Activated T-helper 1 cell treated with anti-CD3 and anti-CD28 coated beads, Interleukin-2, amount 50 U/mL, for 16 hours (primary cell): ENCODE measurements at places on chromosomes 2 and 18.

DNA sequence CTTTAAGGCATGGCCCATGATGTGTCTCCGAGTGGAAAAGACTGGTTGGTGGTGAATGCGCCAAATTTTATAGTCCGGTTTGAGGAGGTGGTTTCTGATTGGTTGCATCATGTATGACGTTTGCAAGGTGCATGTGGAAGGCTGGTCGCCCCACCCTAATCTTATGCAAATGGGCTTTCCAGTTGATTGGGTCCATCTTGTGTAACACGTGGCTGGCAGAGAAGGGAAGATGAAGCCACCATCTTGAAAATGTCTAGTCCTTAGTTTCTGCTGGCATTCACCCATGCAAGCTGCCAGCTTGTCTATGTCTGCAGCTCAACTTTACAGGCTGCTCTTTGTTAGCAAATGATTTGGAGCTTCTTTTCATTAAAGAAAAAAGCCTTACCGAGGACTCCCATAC lies 132.2 kb downstream of the PIK3C3 start:
- DNase-seq = no peak

GRCh38 chr2:43110442-43110871 lies 115.9 kb downstream of the ZFP36L2 start:
- DNase-seq = no peak

DNA sequence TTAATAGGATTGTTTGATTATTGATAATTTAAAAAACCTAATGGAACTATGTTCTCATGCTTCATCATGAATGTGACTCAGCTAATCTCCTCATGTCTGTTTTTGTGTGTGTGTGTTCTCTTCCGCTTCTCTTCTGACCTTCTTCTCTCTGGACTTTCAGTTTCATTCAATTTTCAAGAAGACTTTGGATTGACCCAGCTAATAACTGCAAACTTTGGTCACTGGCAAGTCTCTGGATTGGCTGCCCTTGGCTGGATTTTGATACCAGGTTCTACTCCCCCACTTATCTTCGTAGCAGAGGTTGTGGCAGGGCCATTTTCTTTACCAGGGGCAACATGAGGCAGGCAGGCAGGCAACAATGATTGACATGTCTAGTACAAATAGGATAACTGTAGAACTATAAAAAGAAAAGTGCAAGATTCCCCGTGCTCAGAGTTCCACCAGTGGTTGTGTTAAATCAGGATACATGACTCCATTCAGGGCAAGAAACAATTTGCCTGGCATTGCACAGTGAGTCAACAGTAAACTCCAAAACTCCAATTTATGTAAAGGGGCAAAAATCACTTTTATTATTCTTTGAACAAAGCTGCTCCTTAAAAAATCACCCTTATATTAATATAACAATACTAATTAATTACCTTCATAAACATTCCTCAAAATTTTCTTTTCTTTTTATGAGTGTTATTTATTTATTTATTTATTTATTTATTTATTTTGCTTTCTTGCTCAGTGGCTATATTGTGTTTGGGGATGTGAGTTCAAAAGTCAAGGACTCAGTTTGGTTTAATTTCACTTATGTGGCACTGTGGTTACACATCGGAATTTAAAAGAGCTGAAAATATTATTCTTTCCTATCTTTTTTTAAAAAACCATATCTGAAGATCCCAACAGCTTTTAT lies 167.6 kb downstream of the RND3 start:
- DNase-seq = no peak

DNA sequence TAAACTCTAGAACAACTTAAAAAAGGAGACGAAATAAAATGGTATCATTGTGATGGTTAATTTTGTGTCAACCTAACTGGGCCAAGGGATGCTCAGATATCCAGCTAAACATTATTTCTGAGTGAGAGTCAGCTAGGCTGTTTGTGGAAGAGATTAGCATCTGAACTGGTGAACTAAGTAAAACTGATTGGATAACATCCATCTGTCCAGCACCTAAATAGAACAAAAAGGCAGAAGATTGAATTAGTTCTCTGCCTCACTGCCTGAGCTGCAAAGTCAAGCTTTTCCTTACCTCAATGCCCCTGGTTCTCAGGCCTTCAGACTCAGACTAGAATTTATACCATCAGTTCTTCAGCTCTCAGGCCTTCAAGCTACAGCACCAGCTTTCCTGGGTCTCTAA lies 30.0 kb downstream of the PPP3R1 start:
- DNase-seq = no peak

- no peak for DNase-seq
These were observed 809.2 kb downstream of the CNTNAP5 start for GRCh38 chr2:124834331-124834730.

GRCh38 chr18:42229211-42230210 lies 274.5 kb downstream of the PIK3C3 start:
- no peak for DNase-seq

GRCh38 chr2:529852-530251 lies 147.4 kb downstream of the TMEM18 start:
- no peak for DNase-seq

GRCh38 chr18:5895299-5895875 lies at the start of gene TMEM200C:
Gene TMEM200C (minus strand): TSS chr18:5895522. CDS start chr18:5892063, 3,459 bp downstream.
- no peak for DNase-seq

DNA sequence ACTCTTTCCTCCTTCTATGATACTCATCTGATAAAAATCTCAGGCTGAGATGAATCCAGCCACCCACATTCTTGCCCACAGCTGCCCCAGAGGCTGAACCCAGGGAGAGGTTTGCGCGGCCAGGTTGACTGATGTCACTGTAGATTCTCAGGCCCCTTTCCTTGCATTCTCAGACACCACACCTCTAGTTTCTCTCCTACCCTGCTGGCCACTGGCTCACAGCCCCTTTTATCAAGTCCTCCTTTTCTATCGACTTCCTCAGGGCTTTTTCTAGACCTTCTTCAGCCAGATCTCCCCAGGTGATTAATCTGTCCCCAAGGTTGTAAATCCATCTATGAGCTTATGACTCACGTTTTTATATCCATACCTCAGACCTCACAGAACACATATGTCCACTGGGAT lies 99.8 kb downstream of the TACR1 start:
- DNase-seq = no peak

DNA sequence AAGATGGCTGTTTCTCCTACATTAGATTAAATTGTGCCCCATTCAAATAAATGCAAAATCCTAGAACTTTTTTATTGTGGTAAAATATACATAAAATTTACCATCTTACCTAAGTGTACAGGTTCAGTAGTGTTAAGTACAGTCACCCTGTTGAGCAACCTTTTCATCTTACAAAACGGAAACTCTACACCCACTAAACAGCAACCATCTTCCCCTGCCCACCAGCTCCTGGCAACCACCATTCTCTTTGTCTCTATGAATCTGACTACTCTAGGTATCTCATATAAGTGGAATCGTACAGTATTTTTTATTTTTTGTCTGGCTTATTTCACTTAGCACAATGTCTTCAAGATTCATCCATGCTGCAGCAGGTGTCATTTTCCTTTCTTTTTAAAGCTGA lies 53.0 kb downstream of the ASXL2 start:
- DNase-seq = no peak

DNA sequence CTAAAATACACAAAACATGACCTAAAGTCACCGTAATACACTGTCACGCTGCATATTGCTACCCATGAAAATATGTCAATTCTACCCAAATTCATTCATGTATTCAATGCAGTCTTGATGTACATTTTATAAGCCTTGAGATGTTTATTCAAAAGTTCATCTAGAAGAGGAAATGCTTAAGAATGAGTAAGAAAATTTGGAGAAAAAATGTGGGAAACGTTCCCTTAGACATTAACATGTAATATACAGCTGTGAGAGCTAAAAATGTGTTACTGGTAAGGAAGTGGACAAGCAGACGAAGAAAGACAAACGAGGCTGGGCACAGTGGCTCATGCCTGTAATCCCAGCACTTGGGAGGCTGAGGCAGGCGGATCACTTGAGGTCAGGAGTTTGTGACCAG lies 37.3 kb downstream of the THAP4 start:
- DNase-seq = no peak

DNA sequence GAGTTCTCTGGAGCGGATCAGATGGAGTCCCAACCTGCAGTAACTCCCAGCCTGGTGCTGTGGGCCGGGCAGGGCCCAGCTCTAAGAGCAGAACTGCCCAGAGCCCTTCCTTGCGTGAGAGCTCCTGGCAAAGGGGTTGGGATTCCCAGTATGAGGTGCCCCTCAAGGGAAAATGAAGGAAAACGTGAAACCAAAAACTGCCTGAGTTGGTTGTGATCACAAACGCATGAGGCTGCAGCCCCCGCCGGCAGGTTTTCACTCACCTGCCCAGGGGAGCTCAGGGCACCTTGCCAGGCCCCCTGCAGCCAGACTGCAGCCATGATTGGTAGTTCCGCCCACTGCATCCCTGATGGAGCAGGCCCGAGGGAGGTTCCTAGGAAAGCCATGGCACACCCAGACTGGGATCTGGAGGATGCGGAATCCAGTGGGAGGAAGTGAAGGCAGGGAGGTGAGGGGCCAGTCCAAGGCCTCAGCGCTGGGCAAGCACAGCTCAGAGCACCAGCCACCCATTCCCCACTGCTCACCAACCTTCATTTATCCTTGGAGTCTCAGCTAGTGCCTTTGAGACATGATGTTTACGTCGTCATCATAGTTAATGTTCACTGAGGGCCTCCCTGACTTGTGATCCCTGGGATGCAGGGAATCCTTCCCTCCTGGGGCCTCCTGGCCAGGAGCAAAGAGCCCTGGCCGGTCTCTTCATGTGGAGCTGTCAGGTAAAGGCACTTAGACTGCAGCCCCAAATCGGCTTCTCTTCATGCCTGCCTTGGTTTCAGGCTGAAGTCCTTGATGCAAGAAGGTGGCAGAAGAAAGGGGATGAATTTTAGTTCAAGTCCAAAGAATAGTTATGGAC lies 103.2 kb downstream of the INHBB start:
- no peak for DNase-seq
